ENCODE measurements at places on chromosomes 2 and 18. TPM values are rescaled to one million over a fixed set of nuclear protein-coding genes. Genes with fewer than 3 reads are reported as not detected.

DNA sequence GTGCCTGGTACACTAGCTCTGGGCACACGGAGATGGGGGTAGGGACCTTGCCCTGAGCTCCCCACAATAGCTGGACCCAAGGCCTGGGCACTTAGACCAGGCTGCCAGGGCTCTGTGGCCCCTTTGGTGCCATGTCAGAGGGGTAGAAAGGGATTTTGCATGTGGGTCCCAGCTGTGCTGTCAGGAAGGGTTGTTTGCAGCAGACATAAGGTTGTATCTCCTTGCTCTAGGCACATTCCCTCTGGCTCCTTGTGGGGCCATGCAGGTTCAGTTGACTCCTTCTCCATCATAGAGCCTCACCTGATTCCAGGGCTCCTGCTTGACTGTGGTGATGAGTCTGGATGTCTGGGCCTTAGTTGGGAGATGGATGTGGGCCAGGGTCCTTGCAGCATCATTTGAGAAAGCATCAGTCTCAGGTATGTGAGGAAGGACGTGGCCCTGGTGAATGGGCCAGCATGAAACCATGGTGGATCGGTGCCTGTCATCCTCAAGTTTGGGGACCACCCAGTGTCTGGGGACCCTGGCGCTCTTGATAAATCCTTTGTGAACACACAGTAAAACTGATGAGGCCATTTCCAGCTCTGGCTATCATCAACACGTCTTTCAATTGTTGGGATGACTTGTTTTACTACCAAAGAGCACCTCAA lies 461.9 kb upstream of the HS6ST1 start:
- DNase-seq = no peak

- no peak for DNase-seq
Measured at GRCh38 chr2:22487036-22487435, 897.9 kb upstream of the KLHL29 start.

DNA sequence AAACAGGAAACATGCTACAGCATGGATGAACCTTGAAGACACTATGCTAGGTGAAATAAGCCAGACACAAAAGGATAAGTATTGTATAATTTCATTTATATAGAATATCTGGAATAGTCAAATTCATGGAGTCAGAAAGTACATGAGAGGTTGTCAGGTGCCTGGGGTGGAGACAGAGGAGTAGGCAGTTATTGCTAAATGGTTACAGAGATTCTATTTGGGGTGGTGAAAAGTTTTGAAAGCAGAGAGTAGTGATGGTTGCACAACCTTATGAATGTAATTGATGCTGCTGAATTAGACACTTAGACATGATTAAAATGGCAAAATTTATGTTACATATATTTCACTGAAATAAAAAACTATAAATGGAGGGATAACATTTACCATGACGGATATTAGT lies 197.4 kb downstream of the VAPA start:
- no peak for DNase-seq

The CDK15 gene
- 0.19 TPM for total RNA-seq

The CYTIP gene
- total RNA-seq = not detected

The PLCD4 gene
- total RNA-seq = 6.9 TPM

- no peak for DNase-seq
Measured at GRCh38 chr2:40027968-40028367, 248.9 kb upstream of the THUMPD2 start.

DNA sequence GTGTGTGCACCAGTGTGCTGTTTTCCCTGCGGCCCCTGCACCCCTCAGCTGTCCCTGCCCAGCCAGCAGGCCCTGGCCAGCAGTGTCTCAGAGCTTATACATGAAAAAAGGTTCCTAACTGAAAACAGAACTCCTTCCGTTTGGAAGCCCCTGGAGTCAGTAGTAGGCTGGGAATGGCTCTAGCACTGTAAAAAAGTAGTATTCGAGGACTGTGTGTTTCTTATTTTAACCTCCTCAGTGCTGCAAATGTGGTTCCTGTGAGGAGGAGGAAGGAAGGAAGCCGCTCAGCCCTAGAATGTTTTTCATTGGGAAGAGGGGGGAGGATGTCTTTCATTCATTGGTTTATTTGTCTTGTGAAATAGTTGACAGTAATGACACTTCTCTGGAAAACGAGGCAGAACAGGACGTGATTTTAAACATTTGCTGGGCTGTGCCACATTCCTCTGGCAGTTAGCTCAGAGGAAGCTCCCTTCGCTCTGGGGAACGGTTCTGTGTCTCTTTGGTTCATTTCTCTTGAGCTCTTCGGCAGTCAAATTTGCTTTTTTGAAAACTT lies 103.5 kb downstream of the SPTBN1 start:
- peak; percentile 83 for DNase-seq

The FBXO36 gene
- total RNA-seq = 3.3 TPM

DNA sequence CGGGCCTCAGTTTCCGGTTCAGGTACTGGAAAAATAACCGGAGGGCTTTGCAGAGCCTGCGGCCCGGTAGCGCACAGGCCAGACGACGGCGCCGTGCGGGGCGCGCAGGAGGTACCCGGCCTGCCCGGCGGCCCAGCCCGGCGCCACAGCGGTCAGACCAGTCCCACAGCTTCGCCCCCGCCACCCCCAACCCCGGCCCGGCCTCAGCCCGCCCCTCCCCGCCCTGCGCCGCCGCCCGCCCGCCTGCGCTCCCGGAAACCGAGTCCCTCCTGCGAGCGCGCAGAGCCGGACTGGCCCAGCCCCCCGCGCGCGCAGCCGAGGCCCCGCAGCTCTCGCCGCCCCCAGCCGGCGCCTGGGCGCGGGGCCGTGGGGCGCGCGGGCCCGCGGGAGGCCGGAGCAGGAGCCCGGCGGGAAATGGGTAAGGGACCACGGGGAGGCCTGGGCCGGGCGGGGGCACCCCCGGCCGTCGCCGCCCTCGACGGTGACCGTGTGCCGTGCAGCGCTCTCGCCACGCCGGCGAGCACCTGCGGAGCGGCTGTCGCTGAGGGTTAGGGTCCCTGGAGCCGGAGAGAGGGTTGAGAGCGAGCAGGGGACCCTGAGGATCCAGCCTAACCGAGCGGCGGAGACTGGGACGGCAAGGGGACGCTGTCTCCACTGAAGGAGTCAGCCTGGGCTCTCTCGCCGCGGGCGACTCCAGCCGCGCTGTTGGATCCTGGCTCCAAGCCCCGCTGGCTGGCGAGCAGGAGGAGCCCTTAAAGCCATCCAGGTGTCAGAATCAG lies 16.5 kb upstream of the PSD4 start:
- no peak for DNase-seq

DNA sequence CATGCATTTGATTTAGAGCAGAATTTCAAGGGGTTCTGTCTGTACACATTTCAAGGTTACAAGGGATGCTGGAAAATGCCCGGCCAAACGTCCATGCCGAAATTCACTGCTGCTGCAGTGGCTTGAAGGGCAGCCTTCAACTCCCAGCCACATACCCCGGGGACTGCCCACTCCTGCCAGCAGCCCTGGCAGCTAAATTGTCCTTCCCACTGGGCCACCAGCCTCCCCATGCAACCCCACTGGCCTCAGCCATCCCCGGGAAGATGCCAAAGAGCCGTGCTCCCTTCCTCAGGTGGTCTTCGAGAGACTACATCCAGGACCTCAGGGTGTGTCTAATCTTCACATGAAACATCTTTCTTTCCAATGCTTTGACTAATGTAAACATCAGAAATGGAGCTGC lies 478.7 kb upstream of the MYT1L start:
- DNase-seq = no peak

- DNase-seq = no peak
Measured at GRCh38 chr2:207316484-207316883, 150.7 kb upstream of the KLF7 start.

DNA sequence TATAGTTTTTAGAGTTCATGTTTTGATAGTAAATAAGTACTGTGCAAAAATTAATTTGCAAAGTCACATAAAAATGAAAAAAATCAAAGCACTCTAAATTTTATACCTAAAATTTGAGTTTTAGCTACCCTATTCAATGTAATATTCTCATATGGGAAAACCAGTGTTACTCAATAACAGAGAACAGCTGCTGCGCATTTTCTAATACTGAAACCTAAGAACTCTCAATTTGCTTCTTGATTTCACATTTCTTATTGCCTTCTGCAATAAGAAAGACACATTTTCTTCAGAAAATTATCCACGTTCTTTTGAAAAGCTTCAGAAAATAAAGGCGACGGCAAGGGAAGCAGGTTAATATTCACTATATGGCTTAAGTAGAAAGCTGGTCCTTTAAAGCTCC lies 199.1 kb upstream of the CCDC150 start:
- DNase-seq = no peak

- DNase-seq = no peak
Measured at GRCh38 chr2:136394136-136395060, 276.4 kb upstream of the CXCR4 start.

DNA sequence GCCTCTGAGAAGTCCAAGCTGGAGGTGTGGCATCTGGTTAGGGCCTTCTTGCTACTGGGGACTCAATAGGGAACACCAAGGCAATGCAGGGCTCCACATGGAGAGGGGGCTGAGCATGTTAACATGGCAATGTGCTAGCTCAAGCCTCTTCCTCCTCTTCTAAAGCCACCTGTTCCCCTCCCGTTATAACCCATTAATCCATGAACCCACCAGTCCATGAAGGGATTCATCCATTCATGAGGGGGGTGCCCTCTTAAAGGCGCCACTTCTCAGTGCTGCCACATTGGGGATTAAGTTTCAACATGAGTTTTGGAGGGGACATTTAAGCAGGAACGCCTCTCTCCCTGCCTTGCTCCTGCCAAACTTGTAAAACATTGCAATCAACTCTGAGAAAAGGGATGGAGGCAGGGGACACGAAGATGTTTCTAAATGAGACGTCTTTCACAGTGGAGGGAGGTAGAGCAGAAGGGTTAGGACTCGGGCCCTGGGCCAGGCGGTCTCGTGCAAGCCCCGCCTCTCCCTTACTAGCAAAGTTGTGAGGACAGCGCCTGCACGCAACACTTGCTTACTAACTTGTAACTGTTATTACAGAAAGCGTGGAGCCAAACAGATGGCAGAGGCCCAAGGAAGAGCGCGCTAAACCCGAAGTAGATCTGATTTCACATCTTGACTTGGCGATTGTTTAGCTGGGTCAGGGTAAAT lies 118.2 kb upstream of the ZNF516 start:
- DNase-seq = no peak

The CNGA3 gene
- total RNA-seq = not detected

Data from A172 (cell line).